ENCODE measurements at places on chromosomes 2 and 18.

DNA sequence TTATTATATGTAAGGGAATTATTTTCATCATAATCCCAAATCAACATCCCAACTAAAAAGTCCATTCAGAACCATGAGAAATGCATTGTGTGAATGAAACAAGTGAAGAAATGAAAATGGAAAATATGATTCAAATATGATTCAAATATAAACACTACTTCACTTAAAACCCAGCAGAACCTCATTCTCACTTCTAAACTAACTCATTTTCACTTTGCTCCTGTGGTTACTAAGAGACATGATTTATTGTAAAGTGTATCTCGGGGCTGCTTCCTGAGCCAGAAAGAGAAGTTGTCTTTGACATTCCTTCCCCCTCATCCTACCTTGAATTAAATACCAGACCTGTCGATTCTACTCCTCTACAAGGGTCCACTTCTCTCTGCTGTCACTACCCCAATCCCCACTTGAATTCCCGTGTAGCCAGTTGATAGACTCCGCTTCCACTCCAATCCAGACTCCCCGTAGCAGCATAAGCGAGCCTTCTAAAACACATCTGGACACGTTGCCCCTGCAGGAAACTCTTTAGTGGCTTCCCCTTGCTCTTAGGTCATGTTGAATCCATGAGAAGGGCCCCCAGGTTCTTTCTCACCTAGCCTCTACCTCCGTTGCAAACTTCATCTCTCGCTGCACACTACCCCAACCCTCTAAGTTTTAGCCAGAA is 697.0 kb upstream of the ID2 start:
- DNase-seq: no peak

DNA sequence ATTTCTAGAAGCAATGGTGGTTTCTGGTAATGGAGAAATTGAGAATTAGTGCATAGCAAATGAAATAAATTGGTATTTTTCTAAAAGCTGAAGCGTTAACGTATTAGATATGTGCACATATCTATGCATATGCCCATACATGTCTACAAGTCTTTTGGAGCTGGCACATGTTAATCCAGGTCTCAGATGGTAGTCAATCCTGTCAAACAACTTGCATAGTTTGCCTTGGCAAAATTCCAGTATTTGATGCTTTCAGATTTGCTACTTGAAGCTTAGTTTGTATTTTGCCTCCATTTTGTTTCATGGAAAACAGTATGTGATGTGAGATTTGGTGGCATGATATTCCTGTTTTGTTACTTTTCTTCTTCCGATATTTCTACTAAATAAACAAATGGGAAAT is 304.6 kb downstream of the PARD3B start:
- peak; percentile 88 for DNase-seq

DNA sequence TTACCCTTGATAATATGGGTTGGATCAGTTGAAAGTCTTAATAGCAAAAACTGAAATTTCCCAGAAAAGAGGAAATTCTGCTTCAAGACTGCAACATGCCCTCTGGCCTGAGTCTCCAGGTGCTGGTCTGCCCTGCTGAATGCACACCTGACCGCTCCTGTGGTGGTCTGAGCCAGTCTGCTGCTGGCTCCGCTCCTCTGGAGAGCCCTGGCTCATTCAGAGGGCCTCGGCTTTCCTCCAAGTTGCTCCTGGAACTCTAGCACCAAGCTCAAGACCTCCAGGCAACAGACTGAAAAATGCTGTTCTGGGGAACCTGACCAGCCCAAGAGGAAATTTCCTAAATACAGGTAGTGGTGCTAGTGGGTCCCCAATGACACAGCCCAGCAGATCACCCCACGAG is 64.8 kb downstream of the DIPK1C start:
- DNase-seq: no peak

DNA sequence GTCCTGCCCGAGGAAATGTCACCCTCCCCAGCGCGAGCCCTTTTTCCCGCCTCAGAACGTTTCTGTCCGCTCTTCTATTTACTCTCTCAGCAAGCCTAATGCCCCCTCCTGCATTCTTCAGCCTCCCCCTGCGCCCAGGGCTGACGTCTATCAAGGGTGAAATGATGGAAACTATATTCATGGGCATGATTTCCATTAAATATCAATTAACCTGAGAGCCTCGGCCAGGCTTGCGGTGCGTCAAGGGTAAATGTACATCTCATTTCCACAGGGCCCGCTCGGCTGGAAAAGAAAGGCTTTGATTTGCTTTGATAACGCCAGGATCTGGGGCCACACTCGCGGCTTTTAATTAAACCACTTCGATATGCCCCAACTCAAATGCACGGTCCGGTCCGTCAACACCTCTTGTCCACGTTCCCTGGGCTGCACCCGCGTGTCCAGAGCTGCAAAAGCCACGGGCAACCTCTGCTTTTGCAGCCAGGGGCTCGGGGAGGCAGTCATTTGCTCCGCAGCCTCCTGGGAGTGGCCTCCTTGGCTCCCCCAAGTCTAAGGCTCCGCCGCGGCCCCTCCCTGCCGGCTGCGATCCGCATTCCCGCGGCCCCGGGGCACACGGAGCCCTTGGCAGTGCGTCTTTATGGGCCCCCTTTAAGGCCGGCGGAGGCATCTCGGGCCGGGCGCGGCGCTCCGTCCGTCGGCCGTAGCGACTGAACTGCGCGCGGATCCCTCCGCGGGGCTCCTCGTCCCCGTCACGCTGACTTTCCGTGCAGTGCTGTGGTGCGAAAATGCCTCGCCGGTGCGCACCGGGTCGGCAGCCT is at the start of gene HOXD8:
Gene HOXD8, plus strand, starts transcription at position 724 of the 815 bp plus-strand sequence. CDS start 662 bp downstream, outside the sequence.
- no peak for DNase-seq

GRCh38 chr18:78738076-78738690 is 241.4 kb upstream of the SALL3 start:
- no peak for DNase-seq

DNA sequence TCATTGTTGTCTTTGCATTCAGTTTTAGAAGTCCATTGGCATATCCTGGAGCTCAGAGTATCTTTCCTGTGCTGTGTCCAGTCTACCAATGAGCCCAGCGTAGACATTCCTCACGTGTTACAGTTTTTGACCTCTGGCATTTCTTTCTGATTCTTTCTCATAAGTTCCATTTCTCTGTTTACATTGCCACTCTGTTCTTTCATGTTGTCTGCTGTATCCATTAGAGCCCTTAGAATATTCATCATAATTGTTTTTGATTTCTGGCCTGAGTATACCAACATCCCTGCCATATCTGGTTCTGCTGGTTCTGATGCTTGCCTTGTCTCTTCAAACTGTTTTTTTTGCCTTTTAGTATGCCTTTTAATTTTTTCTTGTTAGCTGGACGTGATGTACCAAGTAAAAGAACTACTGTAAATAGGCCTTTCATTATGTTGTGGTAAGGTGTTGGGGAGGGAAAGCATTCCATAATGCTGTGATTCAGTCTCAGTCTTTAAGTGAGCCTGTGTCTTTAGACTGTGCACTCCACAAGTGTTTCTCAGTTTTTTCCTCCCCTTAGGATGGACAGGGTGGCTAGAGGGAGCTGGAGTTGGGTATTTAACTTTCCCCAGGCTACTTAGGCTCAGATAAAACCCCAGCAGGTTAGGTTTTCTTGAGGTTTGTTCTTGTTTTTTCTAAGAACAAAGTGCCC is 35.6 kb downstream of the CEP192 start:
- no peak for DNase-seq

DNA sequence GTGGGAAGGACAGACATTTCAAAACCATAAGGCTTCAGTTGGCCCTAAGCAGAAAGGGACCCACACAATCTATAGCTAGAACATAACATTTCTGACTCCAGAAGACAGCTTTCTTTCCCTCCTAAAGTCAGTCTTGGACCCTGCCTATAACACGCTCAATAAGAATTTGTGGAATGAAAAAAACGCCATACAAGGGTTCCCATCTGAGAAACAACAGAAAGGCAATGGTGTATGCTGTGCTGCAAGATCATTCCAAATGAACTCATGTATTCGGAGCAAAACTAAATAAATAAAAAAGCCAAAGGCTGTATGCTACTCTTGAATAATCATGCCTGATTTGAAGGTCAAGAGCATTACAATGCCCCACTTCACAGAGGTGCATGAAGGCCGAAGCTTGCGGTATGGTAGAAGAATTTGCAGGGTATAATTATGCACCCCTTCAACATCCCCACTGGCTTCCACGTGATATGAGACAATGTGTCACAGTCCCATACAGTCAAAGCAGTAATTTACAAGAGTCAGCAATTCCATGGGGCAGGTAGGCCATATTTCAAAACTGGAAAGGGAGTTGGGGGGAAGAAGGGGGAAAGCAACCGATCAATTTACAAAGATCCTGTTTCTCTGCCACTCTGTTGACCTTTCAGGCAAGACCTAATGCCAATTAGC is 61.4 kb upstream of the SLC14A2 start:
- no peak for DNase-seq

DNA sequence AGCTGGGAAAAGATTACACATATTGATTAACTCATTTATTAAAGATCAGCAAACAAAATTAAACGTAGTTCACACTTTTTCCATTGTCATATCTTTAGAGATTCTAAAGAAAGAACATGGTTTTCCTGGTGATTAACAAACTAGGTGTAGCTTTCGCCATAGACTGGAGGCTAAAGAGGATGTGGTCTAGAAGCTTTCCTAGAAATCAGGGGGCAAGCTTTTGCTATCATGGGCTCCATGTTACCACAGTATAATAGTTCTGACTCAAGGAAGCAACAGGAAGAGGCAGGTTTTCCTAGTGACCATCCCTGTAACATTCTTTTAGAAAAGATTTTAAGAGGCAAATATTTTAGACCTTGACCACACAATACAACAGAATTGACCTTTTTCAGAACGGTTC is 232.7 kb downstream of the METTL4 start:
- no peak for DNase-seq

DNA sequence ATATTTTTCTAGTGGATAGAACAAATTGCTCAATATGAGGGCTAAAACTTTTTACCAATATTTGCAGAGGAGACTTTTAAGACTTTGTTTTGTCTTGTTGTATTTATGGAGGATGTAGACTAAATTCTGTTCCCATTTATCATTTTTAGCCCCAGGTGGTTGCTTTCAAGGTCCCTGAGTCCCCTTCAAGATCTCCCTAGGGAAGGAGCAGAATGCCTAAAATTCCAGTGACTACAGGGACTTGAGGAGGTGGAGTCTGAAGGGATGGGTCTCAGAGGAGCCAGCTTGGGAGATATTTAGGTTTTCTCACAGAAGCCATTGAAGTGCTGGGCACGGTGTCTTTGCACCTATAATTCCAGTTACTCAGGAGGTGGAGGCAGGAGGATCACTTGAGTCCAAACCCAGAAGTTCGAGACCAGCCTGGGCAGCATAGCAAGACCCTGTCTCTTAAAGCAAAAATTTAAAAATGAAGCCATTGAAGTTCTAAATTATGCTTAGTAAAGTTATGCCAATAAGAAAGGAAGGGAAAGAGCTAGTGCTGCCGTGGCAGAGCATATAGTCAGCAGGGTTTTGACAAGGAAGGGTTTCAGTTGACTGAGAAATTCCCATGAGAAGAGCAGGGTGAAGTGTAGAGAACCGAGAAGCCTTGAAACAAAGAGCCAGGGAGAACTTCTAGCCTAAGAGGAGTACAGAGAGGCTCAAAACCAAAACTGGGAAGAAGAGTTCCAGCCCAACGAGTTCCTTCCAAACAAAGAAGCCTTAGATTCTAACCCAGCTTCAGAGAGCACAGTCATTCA is 43.4 kb downstream of the COMMD1 start:
- no peak for DNase-seq

GRCh38 chr2:49288902-49289700 is 134.8 kb upstream of the FSHR start:
- DNase-seq: no peak

DNA sequence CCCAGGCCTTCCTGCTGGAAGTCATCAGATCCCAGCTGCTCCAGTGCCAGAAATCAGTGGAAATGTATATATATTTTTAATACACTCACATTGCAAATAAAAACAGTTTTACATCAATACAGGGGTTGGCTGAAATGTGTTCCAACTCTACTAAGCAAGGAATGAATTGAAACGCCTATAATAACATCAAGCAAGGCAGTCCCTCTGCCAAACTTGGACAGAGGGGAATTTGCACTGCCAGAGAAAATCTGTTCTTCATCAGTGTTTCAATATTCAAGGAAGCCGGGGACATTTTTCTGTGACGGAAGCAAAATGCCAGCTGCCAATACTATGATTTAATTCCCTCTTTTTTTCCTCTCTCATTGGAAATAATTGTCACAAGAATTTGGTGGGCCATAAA is 335.3 kb downstream of the TNS1 start:
- DNase-seq: no peak

- DNase-seq: no peak
Measured at GRCh38 chr2:184769686-184770085, 171.4 kb downstream of the ZNF804A start.

DNA sequence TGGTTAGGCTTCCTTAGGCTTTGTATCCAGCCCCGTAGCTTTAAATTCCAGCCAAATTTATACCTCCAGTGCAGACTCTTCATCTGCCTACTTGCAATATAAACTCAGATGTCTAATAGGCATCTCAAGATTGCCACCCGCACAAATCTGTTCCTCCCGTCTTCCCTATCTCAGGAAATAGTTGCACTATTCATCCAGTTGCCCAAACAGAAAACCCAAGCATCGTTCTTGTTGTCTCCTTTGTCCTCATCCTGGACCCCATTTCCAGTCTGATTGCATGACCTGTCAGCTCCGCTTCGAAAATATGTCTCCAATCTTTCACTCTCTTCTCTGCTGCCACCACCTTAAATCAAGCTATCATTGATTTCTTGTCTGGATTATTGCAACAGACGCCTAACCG is 2.3 kb downstream of the FKBP1B start:
- no peak for DNase-seq

DNA sequence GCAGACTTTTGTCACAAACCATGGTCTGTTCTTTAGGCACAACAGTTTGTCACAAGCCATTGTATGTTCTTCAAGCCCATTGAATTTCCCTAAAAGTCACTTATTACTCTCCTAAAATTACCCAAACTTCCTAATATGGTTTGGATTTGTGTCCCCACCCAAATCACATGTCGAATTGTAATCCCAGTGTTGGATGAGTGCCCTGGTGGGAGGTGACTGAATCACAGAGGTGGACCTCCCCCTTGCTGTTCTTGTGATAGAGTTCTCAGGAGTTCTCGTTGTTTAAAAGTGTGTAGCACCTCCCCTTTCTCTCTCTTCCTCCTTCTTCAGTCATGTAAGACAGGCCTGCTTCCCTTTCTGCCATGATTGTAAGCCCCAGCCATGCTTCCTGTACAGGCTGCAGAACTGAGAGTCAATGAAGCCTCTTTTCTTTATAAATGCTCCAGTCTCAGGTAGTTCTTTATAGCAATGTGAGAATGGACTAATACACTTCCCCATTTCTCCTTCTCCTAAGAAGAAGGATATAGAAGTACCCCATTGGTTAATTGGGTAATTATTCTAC is 11.2 kb upstream of the GYPC start:
- no peak for DNase-seq

- DNase-seq: no peak
Measured at GRCh38 chr2:218618102-218618860, 10.6 kb downstream of the PLCD4 start.

DNA sequence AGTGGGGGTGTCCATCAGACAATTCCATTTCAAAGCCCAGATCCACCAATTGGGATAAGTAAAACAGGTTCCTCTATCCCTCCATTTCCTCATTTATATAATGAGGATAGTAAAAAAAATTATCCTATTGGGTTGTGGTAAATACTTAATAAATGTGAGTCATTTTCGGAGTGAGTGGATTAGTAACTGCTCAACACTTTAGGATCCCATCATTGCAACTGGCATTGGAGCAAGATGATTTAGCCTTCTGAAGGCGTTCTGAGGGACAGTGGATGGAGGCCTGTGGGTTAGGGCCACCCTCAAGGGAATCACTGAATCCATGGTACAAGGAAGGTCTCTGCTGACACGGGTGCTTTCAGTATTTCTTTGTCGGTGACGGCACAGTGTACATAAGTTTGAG is 108.6 kb upstream of the FZD7 start:
- DNase-seq: no peak

- DNase-seq: peak; percentile 25
Measured at GRCh38 chr2:191625016-191625415, 52.9 kb upstream of the NABP1 start.
